ENCODE measurements at places on chromosomes 6 and 20.

GRCh38 chr20:1313236-1313964, 15.5 kb downstream of the SDCBP2 start:
- DNase-seq: no peak

- peak; percentile 50 for DNase-seq
Observed at GRCh38 chr20:24160563-24161281, 172.1 kb upstream of the GGTLC1 start.

DNA sequence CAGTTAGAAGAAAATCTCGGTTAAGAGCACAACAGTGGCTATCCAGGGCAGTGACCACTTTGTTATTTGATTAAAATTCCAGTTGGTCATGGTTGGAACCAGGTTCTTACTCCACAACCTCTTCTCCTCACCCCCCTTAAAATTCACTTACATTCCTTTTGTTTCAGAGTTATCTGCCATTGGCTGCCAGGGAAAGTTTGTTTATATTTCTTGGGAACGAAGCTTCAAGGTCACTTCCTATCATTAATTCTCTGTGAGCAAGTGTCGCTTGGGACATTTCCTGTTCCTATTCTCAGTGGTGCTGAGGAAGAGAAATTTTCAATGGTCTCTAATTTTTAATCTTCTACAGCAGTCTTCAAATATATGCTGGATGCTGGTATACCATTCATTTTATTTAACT, 121.1 kb upstream of the COL21A1 start:
- no peak for DNase-seq

- DNase-seq: peak; percentile 85
Observed at GRCh38 chr6:37819177-37819801, at the start of gene ZFAND3. Gene ZFAND3, plus strand, starts transcription at chr6:37819727. Its CDS starts 219 bp downstream, at chr6:37819946.

DNA sequence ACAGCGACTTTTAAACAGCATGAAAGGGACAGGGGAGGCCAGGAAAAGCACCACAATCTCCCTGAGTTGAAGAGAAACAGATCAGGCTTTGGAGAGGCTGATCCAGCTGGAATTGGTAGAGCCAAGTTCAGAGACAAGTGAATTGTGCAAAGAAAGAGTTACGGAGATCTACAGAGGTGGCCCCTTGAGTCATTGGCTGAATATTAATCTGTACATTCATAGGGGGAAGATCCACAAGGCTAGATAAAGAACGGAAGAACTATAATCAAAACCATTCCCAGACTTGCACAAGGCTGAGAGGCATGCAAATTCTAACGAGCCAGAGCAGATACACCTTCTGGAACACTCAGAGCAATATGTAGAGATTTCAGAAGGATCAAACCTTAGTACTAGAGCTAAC, 14.2 kb upstream of the FOXQ1 start:
- DNase-seq: no peak

DNA sequence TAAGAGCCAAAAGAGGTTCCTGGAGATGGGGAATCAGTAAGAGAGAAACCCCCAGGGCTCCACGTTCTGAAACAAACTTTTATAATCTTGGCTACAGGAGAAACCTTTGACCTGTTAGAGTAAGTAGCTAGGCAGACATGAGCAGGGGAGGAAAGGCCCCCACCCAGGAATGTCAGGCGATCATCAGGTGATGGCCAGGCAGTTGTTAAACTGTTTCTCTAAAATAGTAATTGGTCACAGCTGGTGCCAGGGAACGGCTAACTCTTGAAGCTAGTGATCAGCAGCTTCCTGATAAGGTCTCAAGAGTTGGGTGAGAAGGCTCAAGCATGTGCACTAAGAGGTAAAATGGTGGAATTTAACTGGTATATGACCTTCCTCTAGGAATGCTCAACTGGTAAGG, 263.8 kb downstream of the HDGFL1 start:
- DNase-seq: no peak
